ENCODE measurements at places on chromosomes 3 and 15. TPM values are rescaled to one million over a fixed set of nuclear protein-coding genes. Genes with fewer than 3 reads are reported as not detected.

The CCDC13 gene
- total RNA-seq: 0.14 TPM

The COL8A1 gene
- total RNA-seq: 197 TPM

The DTWD1 gene
- total RNA-seq: 39.8 TPM

The GPR27 gene
- total RNA-seq: not detected

The GOLGA8B gene
- total RNA-seq: 41.1 TPM

The CMTM7 gene
- total RNA-seq: 7.2 TPM

The RGMA gene
- total RNA-seq: 0.32 TPM

The C3orf85 gene
- not detected for total RNA-seq

The CCDC39 gene
- not detected for total RNA-seq

The TEX55 gene
- not detected for total RNA-seq

The STRA6 gene
- 47.2 TPM for total RNA-seq

The LRTM1 gene
- total RNA-seq: not detected

The SEMA4B gene
- 17.2 TPM for total RNA-seq

The LOXL1 gene
- total RNA-seq: 143 TPM

The TMEM207 gene
- total RNA-seq: not detected

The ZNF502 gene
- 5.9 TPM for total RNA-seq

The SOX14 gene
- total RNA-seq: not detected

The AADAC gene
- total RNA-seq: 0.09 TPM

The GOLGA8S gene
- total RNA-seq: not detected

The ZIC4 gene
- not detected for total RNA-seq

The LRRN1 gene
- not detected for total RNA-seq

The BTBD1 gene
- total RNA-seq: 125 TPM

The CTXN2 gene
- not detected for total RNA-seq

The MYZAP gene
- total RNA-seq: under 0.01 TPM

The IMPG2 gene
- 0.59 TPM for total RNA-seq

The TMEM266 gene
- not detected for total RNA-seq

The DOCK3 gene
- under 0.01 TPM for total RNA-seq

The LRRC15 gene
- 2.2 TPM for total RNA-seq

The MAP6D1 gene
- total RNA-seq: 2.1 TPM

The NMNAT3 gene
- 0.32 TPM for total RNA-seq

The GOLGA8M gene
- total RNA-seq: not detected

The PML gene
- 61.3 TPM for total RNA-seq

The TMC3 gene
- total RNA-seq: not detected

The LPCAT4 gene
- 5.0 TPM for total RNA-seq

The CYP1A2 gene
- not detected for total RNA-seq

The CCDC54 gene
- not detected for total RNA-seq

The ROPN1 gene
- total RNA-seq: not detected

The PTH1R gene
- total RNA-seq: not detected

The SNTN gene
- not detected for total RNA-seq

The GPR87 gene
- total RNA-seq: 0.09 TPM

The AGBL1 gene
- total RNA-seq: not detected

The GPR149 gene
- total RNA-seq: not detected
